ENCODE measurements at places on chromosomes 16 and 17.

GRCh38 chr16:22692916-22693637, 120.9 kb upstream of the HS3ST2 start:
- DNase-seq, result no peak

- no peak for DNase-seq
Measured at GRCh38 chr16:1723450-1724147, 17.6 kb downstream of the MAPK8IP3 start.

GRCh38 chr16:83818276-83818675, 10.5 kb downstream of the HSBP1 start:
- no peak for DNase-seq

GRCh38 chr17:57682701-57683100, 62.4 kb downstream of the CCDC182 start:
- DNase-seq, result no peak

DNA sequence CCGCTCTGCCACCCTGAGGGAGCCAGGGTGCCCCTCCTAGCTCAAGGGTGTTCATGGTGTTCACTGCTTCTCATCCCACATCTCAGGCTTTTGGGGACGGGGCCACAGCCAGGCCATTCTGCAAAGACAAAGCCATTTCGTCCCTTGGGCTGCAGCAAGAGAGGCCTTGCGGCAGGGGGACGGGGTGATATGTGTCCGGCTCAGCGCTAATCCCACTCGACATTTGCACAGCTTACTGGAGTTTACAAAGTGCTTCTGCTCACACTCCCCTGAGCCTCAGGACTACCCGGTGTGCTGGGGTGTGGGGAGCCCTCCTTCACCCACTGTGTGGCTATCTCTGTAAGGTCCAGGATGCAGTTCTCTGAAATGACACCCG, 84.3 kb downstream of the RTN4RL1 start:
- no peak for DNase-seq

GRCh38 chr17:41542357-41542756, 14.2 kb upstream of the KRT19 start:
- DNase-seq, result no peak

DNA sequence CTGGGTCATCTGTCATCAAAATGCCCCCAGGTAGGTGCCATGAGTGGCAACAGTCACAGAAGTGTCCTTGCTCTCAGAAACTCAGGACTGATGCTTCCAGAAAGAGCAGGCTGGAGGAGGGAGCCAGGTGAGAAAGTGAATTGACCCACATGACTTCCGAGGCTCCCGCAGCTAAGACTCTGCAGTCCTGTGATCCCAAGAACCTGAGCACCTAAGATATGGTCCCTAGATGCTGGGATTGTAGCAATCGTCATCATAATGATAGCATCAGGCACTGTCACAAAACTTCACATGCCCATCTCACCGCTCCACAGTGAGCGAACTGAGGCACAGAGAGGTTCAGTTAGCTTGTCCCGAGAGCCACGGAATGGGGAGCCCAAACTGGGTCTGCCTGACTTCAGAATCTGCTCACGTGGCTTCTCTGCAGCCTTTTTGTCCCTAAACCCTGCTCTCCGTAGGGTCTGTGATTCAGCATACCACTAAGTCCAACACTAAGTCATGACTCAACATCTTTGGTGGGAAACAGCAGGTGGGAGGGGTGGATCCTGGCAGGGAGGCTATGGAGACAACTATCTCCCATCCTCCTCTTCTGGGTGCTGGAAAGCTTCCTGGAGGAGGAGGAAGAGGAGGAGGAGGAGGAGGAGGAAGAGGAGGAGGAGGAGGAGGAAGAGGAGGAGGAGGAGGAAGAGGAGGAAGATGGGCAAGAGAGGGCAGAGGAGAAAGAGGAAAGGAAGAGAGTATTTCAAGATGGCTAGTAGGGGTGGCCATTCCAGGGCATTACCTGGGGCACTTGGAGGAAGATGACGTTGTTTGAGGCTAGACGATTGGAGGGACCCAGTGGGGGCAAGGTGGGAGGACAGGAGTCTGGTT, 55.5 kb upstream of the DLX4 start:
- DNase-seq, result peak; percentile 25

GRCh38 chr17:2751491-2751890, 2.0 kb upstream of the CCDC92B start:
- no peak for DNase-seq

GRCh38 chr17:5437721-5438317, 1.1 kb downstream of the C1QBP start:
- DNase-seq, result no peak

DNA sequence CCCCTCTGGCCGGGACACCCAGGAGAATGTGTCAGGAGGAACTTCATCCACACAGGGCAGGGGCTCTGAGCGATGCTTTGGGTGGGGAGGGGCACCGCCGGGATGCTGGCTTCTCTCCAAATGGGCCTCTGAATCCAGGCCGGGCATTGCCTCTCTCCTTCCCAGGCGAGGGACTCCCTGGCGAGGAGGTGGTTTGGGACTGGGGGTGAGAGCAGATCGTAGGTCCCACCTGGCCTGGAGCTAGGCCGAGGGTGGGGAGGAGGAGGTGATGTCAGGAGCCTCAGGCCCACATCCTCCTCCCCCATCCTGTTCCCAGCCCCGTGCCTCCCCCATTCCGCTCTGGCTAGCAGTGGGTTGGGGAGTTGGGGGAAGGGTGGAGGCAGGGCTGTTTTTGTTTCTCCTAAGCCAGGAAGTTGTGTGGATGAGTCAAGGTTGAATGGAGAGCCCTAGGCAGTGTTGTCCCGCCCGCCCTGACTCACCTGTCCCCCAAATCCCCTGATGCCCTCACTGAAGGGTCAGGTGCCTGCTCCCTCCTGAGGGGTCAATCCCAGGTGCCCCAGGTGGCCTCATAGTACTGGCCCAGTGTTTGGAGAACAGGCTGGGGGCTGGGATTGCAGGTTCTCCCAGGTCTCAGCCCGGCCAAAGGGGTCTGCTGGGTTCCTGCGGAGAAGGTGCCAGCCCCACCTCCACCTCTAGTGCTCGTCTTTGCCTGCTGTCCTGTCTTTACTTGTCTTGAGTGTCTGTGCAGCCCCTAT, 2.8 kb downstream of the GRB7 start:
- DNase-seq, result no peak

DNA sequence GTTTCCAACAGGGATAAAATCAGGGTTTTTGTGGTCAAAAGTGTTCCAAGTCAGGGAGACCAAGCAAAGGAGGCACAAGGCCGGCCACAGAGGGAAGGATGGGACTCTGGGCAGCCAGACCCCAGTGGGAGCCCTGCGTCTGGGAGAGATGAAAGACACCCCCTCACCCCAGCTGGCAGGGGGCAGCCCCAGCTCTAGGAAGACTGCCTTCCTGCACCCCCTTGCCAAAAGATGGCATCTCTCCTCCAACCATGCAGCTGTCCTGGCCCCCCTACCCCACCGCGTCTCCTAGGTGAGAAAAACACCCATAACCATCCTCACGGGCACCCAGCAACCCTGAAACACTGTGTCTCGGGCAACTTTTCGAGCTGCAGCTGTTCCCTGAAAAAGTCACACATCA, 51.3 kb downstream of the CUEDC1 start:
- DNase-seq, result no peak

DNA sequence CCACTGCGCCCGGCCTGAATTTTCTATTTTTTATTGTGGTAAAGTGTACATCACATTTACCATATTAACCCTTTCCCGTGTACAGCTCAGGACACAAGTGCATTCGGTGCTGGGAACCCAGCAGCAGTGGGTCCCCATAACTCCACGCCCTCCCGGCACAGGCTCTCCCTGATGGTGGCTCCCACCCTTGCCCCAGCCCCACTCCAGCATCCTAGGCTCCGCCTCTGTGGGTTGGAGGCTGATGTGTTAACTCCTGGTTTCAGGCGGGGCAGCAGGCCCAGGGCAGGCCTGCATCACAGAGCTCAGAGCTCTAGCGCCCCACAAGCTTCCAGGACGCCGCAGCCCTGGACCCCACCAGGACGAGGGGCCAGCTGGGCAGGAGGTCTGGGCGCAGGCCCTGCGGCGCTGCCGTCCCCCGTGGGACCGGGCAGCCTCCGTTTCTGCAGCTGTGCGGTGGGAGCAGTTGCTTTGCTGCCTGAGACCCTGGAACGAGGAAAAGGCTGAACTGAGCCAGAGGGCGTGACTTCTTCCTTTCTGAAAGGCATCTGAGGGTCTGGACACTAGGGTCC, 19.6 kb downstream of the ZFPM1 start:
- DNase-seq, result no peak

- DNase-seq, result no peak
Measured at GRCh38 chr17:9677896-9678295, 32.6 kb downstream of the USP43 start.

GRCh38 chr17:81517339-81518112, 4.9 kb upstream of the ACTG1 start:
- no peak for DNase-seq

DNA sequence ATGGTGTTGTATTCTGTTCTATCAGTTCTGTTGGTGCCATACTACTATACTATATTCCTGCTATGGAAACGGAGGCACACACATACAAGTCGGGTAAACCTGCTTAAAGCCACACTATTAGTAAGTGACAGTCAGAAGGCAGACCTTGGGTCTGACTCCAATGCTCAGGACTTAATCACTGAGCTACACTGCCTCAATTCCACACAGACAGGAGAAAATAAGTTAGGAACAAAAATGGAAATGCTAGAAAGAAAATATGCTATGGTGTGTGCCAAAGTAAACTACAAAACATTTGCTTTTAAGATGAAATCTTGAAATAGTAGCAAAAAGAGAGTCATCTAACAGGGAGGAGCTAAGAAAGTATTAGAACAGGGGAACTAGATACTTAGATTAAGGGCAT, 48.1 kb downstream of the MYO1D start:
- no peak for DNase-seq

GRCh38 chr17:55931446-55931845, 180.6 kb downstream of the PCTP start:
- DNase-seq, result no peak

GRCh38 chr17:27239046-27239445, 54.9 kb upstream of the WSB1 start:
- DNase-seq, result no peak

GRCh38 chr17:68777243-68777855, 176.2 kb upstream of the FAM20A start:
- no peak for DNase-seq

- no peak for DNase-seq
Measured at GRCh38 chr17:76076146-76076764, 1.7 kb downstream of the GALR2 start.

GRCh38 chr17:38691154-38691553, 13.9 kb upstream of the MLLT6 start:
- DNase-seq, result no peak
